ENCODE measurements at places on chromosomes 11 and 22.

GRCh38 chr11:76861490-76861953 lies 804 bp downstream of the ACER3 start:
- no peak for DNase-seq

GRCh38 chr11:66388780-66389386 lies 17.3 kb upstream of the SLC29A2 start:
- DNase-seq, result peak; percentile 64

DNA sequence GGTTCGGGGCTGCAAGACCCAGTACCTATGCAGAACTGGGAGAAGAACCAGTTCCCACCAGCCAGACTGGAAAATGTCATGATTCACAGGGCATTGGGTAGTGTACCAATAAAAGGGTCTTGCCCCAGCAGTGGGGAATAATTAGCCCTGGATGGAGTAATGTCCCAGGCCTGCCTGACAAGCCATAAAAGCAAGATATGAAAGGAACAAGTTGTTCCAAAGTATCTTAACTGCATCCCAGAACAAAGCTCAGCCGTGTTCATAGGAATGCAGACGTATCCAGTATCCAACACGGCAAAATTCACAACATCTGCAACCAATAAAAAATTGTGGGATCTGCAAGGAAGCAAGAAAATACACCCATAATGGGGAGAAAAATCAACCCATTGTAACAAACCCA lies 47.9 kb downstream of the ASCL2 start:
- DNase-seq, result no peak

DNA sequence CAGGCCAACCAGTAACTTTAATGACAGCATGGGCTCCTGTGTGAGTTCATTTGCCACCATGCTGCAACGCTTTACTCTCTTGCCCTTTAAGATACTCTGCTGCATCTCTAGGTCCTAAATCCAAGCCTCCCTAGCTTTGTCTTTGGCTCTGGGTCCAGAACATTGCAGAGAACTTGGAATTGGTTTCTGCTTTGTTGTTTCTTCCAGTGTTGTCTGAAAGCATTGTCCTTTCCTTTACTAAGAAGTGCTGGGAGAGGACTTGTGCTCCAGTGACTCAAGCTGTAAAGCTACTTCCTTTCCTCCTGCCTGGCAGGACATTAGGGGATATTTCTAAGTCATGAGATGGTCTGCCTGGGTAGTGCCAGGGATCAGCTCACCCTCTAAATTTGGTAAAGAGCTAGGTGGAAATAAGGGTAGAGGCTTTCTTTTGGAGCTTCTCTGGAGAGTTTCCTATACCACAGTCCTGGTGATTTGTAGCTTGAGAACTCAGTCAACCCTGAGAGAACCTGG lies 202.5 kb upstream of the CADM1 start:
- DNase-seq, result no peak

- no peak for DNase-seq
Measured at GRCh38 chr22:48104766-48105165, 1342.3 kb downstream of the TBC1D22A start.

DNA sequence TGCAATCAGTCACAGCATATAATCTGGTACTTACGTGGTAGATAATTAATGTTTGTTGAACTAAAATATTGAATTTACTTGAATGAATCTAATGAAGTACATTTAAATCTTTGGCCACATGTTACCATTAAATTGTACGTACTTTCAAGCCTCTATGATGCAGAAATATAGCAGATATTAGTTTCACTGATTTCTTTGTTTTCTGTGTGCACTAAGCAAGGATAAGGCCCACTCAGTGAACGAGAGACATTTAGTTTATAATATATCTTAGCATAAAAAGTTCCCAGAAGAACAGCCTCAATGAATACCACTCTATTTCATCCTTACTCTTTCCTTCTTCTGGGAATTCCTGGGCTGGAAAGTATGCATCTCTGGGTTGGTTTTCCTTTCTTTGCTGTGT lies at the start of gene OR52E1:
TSS of gene OR52E1 (plus strand) at position 301 of the 400 bp plus-strand sequence.
- no peak for DNase-seq

DNA sequence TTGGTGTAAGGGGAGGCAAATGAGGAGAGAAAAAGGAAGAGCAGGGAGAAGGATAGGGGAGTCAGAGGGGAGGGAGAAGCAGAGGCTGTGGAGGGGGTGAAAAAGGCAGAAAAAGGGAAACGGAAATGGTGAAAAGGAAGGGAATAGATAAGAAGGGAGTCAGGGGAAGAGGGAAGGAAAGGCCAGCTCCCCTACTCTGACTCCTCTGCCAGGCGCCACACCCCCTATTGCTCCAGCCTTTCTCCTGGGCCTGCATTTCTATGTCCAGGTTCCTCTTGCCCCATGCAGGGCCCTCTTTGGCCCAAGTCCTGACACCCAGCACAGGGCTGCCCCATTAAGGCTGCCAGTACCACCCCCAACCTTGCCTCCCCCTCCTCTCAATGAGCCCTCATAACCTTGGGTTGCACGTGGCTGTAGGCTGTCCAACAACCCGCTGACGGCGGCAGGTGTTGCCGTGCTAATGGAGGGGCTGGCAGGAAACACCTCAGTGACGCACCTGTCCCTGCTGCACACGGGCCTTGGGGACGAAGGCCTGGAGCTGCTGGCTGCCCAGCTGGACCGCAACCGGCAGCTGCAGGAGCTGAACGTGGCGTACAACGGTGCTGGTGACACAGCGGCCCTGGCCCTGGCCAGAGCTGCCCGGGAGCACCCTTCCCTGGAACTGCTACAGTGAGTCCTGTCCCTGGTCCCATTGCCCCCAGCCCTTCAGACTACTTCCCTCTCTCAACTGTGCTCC lies 3.4 kb upstream of the NHERF4 start:
- no peak for DNase-seq

DNA sequence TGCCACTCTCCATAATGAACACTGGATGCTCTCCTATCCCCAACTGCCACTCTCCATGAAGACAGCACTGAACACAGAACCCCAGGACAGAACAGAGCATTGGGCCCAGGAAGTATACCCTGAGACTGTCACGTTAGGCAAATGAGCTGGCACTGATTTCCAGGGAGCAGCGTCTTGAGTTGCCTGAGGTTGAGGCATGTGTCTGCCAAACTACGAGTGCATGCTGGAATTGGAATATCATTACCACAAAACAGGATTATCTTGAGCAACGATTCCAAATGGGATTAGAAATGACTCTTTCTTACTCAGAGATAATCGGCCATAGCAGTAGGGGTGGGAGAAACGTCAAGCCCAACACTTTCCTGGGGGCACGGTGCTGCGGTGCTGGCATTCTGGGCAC lies 39.9 kb downstream of the CLPB start:
- DNase-seq, result no peak

- no peak for DNase-seq
Measured at GRCh38 chr11:36703055-36703404, 105.0 kb upstream of the RAG2 start.

DNA sequence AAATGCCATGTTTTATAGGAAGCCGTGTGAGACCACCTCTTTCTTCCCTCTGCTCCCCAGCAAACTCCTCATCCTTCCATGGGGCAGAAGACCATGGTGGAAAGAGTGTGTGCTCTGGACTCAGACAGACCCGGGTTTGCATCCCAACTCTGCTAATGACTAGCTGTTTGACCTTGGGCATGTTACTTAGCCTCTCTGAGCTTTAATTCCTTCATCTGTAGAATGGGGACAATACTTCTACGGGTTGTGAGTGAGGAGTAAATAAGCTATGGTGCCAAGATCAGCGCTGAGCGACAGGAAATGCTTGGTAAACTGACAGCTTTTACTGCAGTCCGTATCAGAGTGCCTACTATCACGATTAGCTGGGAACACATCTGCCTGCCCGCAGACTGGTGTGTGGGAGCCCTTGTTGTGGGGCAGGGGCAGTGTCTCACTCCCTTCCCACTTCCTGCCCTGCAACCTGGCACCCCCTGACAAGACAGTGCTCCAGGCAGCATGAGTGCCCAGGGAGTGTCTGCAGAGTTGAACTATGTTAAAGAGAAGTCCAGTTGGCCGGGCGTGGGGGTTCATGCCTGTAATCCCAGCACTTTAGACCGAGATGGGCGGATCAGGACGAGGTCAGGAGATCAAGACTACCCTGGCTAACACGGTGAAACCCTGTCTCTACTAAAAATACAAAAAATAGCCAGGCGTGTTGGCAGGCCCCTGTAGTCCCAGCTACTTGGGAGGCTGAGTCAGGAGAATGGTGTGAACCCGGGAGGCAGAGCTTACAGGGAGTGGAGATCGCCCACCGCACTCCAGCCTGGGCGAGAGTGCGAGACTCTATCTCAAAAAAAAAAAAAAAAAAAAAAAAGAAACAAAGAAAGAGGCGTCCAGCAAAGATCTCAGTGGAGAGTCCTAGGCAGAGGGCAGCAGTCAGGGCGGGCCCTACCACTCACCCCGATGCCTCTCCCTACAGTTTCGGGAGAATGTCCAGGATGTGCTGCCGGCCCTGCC lies 2.2 kb downstream of the SEC14L2 start:
- DNase-seq, result no peak

DNA sequence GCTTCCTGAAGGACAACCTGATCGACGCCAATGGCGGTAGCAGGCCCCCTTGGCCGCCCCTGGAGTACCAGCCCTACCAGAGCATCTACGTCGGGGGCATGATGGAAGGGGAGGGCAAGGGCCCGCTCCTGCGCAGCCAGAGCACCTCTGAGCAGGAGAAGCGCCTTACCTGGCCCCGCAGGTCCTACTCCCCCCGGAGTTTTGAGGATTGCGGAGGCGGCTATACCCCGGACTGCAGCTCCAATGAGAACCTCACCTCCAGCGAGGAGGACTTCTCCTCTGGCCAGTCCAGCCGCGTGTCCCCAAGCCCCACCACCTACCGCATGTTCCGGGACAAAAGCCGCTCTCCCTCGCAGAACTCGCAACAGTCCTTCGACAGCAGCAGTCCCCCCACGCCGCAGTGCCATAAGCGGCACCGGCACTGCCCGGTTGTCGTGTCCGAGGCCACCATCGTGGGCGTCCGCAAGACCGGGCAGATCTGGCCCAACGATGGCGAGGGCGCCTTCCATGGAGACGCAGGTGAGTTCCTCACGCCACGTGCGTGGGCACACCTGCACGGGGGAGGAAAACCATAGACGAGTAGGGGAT lies 1.5 kb downstream of the BCR start:
- DNase-seq, result no peak

DNA sequence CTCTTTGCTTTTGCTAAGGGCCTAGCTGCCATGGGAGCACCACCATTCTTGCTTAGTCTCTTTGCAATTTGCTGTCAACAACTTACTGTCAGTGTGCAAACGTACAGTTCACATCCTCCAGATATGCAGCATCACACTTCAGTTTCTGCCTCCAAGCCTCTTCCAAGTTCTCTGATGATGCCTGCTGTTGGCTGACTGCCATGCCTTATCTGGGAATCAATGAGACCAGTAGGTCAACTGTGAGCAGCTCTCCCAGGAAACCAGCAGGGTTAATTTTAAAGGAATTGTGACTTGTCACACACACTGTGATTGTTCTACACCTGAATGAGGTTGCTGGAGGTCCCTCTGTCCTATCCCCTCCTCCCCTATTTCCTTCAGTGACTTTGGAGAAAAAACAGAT lies 56.0 kb downstream of the COPB1 start:
- no peak for DNase-seq

DNA sequence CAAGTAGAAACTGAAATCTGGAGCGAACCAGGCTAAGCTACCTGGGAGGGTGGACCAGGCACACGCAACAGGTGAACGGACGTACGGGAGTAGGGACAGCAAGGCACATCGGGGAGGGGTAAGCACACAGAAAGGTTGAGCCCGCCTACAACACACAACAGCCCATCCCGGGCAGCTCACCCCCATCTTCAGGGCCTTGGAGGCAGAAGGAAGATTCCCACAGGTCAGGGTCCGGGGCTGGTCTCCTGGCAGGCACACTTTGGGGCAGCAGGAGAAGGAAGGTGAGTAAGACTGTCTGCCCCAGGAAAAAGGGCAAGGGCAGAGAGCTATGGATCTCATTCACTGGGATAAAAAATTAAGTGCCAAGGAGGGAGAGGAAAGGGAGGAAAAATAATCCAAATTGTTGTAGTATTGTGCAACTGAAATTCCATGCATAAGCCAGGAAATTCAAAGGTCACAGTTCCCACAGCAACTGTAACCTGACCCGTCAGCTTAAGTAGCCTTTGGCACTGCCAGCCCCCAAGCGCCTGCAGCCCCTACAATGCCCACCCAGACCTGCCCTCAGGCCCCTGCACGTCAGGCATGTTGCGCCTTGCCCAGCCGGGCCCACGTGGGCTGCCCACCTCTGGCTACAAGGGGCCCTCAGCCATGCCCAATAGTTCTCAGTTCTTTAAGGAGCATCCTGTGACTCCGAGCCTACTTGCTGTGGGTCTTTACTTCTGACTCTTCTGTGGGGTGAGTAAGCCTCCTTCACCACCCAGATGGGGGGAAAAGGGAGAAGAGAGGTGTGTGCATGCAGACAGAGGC lies 51.8 kb downstream of the MICAL3 start:
- no peak for DNase-seq

DNA sequence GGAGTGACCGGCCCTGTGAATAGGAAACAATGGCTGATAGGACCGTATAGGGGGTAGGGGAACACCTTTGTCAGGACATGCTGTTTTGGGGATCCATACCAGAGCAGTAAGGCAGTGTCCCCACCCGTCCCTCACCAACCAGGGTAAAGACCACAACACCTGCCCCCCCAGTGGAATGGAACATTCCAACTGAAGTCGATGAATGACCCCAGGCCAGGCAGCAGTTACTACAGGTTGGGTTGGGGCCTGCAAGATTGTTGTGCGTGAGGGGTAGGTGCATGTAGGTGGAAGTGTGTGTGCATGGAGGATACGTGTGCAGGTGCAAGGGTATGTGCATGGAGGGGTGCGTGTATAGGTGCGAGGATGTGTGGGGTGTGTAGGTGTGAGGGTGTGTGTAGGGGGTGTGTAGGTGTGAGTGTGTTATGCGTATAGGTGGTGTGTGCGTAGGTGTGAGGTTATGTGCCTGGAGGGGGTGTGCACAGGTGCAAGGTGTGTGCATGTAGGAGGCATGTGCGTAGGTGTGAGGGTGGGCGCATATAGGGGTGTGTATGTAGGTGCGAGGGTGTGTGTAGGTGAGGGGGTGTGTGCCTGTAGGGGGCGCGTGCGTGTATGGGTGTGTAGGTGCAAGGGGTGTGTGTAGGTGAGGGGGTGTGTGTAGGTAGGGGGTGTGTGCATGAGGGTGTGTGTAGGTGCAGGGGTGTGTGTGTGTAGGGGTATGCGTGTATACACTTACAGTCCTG lies 32.9 kb downstream of the PISD start:
- DNase-seq, result no peak

Measured in T-cell (primary cell).